ENCODE measurements at places on chromosomes 12 and 14.

GRCh38 chr14:24880689-24881088 lies 169.3 kb downstream of the STXBP6 start:
- DNase-seq = no peak

- DNase-seq = no peak
Observed at GRCh38 chr12:64063121-64063520, 159.0 kb downstream of the KICS2 start.

DNA sequence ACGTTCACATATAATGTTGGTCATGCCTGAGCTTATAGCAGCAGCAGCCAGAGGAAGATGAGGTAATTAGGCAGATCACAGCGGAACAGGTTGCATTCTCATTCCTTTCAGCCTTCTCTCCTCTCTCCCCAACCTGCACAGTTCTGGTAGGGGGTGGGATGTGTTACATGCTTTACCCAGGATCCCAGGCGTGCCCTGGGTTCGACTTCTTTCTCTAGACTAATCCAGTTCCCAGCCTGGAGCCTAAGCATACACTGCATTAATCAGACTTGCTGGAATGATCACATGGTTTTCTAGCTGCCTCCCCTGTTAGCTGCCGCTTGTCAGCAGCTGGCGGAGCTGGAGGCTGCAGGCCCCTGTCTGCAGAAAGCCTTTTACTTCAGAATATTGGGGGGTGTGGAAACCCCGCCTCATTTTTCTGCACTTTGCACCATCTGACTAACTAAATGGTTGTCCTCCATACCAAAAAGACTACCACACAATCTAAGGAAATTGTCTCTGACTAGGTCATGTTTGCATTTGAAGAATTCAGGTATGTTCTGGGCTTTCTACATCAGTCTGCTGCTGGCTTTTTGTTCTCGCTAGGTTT lies 46.0 kb upstream of the EVL start:
- no peak for DNase-seq

DNA sequence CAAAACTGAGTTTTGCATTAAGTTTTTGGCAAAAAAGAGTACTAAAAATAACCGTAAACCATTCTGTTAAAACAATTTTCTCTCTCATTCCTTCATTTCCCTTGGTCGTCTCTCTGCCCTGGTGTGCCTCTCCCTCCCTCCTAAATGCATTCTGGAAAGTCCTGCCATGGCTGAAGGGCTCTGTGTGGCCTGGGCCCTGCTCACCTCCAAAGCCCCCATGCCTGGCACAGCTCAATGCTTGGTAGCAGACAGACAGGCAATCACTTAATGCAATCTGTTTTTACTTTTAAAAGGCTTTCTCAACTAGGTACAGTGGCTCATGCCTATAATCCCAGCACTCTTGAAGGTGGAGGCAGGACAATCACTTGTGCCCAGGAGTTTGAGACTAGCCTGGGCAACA lies 47.8 kb downstream of the CDC42BPB start:
- no peak for DNase-seq
